ENCODE measurements at places on chromosomes 16 and 17.

GRCh38 chr16:66376577-66377305 is 10.2 kb downstream of the CDH5 start:
- DNase-seq: no peak

GRCh38 chr16:58684001-58684353 is 593 bp downstream of the SLC38A7 start:
- DNase-seq: no peak

GRCh38 chr16:84050316-84050715 is 7.7 kb upstream of the SLC38A8 start:
- no peak for DNase-seq

GRCh38 chr17:14119546-14119945 is 50.2 kb downstream of the COX10 start:
- no peak for DNase-seq

DNA sequence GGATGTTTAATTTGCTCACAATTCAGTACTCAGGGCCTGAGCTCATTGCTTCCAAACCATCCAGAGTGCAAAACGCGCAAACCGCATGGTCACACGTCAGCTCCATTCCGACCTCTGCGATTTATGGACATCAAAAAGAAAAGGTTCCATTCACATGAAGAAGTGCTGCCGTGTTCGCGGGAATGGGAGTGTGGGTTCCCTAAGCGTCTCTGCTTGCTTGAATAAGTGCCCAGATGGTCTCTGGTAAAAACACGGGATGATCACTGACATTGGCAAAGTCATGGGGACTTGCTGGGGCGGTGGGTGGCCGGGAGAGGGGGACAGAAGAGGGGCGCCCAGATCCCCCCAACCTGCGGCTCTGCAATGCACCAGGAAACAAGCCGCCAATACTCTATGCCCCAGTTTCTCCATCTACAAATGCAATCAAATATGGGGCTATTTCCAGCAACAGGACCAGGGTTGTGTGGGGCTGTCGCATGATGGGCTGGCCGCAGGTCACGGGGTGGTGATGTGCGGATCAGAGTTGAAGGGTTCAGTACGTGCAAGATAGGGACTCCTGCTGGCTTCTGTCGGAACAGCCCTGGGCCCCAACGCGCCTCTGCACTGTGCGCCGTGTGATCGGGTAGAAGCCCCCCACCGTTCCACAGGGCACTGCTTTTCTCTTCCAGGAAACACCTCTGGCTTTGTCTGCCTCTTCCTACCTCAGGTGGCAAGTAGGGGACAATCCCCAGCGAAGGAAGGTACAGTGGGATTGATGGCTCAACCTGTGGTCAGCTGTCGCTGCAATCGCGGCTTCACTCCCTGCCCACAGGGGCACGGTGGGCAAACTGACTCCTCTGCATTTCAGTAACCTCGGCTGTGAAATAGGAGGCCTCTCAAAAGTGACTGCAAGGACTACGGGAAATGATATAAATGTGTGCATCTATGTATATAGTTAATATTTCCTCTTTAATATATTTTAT is 11.2 kb downstream of the FOXF1 start:
- no peak for DNase-seq

DNA sequence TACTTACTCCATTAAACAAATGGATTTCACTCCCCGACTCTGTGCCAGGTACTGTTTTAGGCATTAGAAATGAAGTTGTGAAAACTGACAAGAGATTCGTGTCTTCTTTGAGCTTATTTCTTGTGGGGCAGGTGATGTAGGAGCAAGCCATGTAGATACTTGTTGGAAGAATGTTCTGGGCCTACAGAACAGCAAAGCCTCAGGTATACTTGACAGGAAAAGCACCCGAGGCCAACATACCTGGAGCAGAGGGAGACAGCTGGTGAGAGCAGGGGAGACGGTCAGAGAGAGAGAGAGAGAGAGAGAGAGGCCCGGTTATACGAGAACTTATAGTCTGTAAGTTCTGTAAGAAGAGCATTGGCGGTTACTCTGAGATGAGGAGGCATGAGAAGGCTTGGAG is 110.8 kb downstream of the FTO start:
- no peak for DNase-seq

- no peak for DNase-seq
These were observed 113.2 kb downstream of the GSG1L start for GRCh38 chr16:27950206-27950887.

GRCh38 chr17:78337244-78338109 is 22.4 kb downstream of the SOCS3 start:
- no peak for DNase-seq

DNA sequence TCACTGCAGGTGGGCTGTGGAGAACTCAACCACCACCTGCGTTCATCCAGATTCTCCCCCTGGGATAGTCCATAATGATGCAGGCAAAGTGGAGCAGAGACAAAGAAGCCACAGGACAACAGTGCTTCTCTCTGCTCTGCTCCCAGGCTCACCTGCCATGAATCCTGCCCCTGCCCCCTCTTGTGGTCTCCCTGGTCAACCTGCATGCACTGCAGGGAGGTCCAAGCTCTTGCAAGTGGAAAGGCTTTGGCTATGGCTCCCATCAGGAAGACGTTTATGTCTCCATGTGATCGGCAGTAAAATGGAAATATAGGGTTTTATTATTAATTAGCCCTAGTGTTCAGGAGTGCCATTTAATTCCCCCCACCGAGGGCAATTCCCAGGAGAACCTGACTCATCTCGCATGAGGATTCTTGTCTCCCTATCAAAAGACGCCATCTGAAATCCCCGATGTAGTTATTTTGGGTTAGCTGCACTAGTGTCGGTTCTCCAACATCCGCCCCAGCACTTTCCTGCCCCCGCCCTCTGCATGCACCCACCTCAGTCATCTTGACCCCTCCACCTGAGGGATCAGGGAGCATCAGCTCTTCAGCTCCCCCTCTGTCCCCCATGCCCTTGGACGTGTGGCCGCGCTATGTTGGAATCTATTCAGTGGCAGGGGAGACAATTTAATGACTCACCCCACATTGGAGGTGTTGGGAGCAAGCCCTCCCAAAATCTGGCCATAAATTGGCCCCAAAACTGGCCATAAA is 91.8 kb downstream of the KCNJ12 start:
- DNase-seq: no peak

GRCh38 chr16:49681217-49681883 is 174.6 kb downstream of the ZNF423 start:
- DNase-seq: no peak

GRCh38 chr17:28892024-28892423 is 5.5 kb downstream of the FLOT2 start:
- DNase-seq: no peak

DNA sequence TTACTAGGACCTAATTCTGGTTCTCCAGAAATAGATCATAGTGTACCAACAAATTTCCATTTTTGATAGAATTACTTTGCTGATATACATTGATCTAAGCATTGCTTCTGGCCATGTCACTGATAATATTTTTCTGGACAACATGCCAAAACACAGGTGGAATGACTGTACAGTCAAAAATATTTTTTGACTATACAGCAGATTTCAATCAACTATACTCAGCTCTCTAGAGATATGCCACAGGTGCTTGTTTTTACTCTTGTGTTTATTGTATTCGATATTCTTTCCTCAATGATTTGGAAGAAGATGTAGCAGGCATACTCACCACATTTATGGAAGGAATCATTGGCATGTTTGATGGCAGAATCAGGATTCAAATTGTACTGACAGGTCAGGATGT is 21.6 kb upstream of the TOX3 start:
- DNase-seq: no peak

DNA sequence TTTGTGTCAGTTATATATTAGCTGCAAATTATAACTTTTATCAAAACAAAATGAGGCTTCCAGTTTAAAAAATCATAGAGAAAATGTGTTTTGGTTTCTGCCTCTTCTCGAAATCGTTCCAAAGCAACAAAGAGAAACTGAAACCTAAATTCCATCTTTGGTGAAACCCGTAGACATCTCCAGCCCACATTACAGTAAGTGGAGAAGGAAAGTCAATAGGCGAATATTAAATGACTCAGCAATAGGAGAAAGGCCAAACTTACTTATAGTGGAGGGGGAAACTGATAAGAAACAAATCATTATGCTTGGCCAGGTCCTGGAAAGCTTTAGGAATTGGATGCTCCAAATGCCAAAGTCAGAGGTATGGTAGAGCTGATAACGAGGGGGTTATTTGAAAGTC is 103.0 kb upstream of the SHISA6 start:
- DNase-seq: no peak

GRCh38 chr16:85733155-85733838 is 17.6 kb downstream of the C16orf74 start:
- no peak for DNase-seq

GRCh38 chr17:65000798-65001197 is 55.7 kb downstream of the GNA13 start:
- no peak for DNase-seq

- no peak for DNase-seq
These were observed 15.3 kb downstream of the SGCA start for GRCh38 chr17:50181144-50181543.

- DNase-seq: no peak
These were observed 4.6 kb upstream of the SLC12A3 start for GRCh38 chr16:56860226-56861020.

DNA sequence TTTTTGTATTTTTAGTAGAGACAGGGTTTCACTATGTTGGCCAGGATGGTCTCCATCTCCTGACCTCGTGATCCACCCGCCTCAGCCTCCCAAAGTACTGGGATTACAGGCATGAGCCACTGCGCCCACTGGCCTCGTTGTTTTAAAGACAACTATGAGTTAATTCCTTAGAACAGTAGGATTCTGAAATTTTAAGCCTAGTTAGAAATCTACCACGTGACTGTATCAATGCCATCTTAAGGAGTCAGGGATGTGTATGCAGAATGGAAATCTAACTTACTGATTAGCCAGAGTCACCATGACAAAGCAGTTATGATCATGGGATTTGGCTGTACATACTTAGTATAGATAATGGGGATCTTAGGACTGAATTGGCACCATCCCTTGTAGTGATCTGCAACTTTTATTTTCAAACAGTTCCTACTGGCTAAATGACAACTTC is 2.8 kb downstream of the CEP20 start:
- no peak for DNase-seq

DNA sequence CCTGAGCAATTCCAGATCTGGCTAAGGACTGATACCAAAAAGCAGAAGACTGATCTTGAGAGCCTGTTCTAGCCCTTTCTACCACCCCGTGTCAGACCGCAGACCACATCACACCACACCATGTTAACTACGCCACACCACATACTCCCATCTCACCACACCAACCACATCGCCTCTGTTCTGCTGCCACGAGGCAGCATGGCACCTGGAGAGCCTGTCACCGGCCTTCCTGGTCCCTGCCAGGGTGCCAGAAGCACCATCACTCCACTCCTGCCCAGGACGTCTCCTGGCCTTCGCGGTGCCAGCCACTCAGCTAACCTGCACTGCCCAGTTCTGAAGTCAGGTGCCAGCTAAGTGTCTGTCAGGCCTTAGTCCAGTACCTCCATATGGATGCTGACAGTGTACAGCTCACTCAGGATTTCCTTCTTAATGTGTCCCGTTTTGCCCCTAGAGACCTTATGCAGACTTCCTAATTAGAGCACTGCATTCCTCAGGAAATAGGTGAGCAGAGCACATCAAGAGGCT is 37.2 kb upstream of the BCAR1 start:
- peak; percentile 61 for DNase-seq

- DNase-seq: no peak
These were observed 34.2 kb downstream of the TBX4 start for GRCh38 chr17:61486135-61487120.

- DNase-seq: no peak
These were observed 868.8 kb downstream of the CDH11 start for GRCh38 chr16:64253096-64253495.

DNA sequence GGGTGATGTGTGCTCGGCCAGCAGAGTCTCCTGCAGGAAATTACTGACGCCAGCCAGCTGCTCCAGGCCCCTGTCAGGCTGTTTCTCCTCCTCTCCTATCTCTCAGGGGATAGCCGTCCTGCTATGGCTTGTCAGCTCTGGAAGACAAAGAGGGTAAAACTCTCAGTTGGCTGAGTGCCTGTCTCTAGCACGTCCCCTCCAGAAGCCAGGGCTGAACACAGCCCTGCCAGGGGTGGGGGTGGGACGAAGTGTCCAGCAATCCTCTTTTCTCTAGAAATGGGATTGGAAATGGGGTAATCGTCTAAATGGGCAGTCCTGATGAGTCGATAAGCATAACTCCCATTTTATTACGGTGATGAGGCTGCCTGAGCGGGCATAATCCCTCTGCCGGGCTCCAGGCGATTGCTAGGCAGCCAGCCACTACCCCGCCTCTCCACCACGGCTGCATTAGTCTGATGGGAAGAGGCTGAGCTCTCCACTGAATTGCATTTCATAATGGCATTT is 89.1 kb upstream of the GNAO1 start:
- no peak for DNase-seq

GRCh38 chr16:11611871-11612664 is 25.3 kb upstream of the LITAF start:
- DNase-seq: no peak

- no peak for DNase-seq
These were observed 961 bp downstream of the FGF11 start for GRCh38 chr17:7440113-7440833.

DNA sequence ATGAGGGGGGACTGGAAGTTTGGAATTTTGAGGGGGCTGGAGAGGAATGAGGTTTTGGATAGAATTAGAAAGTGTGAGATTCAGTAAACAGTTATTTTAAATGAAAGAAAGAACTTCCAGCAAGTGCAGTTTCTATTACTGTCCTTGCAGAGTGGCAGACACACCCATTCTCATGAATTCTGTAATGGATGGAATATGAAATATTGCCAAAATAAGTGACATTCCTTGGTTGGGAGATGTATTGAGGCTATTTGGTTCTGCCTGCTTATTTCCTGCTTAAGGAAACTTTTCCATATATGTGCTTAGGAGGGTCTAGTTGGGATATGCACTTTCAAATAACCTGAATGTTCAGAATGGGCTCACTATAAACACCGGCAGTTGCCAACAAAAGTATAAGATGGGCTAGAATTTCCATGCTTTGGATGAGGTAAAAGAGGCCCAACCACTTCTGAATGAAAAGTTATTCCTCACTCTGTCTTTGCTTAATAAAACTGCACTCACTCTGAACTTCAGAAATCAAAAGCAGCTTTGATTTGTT is 434.4 kb downstream of the CA10 start:
- no peak for DNase-seq

DNA sequence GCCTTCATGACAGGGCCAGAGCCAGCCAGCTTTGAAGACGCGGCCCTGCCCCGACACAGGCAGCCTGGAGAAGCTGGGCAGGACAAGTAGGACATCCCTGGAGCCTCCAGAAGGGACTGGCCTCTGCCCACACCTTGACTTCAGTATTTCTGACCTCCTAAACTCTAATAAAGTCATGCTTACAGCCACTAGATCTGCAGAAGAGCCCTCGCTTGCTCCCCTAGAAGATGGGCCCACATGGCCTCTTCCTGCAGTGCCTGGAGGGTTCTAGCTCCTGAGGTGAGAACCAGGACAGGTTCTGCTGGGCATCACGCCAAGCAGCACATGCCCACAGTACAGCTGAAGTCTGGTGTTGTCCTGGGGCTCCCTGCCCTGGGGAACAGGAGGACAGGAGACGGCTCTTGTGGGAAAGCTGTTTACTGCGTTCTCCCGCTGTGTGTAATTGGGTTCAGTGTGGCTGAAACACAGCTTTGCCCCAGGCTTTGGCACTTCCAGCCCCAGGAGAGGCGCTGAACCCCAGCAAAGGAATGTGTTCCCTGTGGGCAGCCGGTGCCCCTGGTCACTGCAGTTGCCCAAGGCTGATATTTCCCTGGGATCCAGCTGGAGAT is 2.6 kb downstream of the APRT start:
- no peak for DNase-seq

- DNase-seq: no peak
These were observed 5.2 kb upstream of the WNT3 start for GRCh38 chr17:46823657-46824056.
